ENCODE measurements at places on chromosomes 1 and 21. TPM values are rescaled to one million over a fixed set of nuclear protein-coding genes. Genes with fewer than 3 reads are reported as not detected.

The S100A7A gene
- not detected for total RNA-seq

The MAP3K7CL gene
- total RNA-seq = 1.1 TPM

The CYP4X1 gene
- 1.9 TPM for total RNA-seq

DNA sequence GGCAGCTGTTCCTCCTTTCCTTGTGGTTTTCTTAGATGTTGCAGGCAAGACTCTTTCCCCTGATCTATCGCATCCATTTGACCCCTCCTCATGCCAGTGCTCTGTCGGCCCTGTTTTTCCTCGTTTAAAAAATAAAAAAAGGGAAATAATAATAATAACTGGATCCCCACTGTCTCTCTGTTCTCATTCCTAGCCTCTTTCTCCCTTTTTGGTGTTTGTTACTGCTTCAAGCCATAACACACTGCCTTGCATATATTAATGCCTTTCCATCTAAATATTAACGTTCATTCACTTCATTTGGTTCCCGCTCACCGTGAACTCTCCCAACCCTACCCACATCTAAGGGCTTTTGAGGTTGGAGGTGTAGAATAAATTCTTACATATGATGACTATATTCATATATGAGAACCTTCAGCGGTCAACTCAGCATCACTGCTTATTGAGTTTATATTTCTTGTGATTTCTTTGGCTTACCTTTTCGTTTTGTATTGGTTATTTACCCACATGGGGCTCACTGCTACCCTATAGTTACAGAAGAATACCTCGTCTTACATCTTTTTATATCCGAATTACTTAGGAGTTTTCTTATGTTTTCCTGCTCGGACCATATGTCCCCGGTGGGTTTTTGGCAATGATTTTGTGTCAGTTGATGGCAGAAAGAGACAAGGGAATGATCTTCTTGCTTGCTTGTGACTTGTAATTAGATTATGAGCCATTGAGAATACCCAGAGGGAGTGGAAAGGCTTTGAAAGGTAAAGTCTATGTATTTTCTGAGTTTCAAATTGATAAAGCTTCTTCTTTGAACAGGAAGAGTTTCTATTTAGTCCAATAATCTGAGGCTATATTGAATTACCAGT, 805 bp downstream of the ATG4C start:
- DNase-seq = no peak

DNA sequence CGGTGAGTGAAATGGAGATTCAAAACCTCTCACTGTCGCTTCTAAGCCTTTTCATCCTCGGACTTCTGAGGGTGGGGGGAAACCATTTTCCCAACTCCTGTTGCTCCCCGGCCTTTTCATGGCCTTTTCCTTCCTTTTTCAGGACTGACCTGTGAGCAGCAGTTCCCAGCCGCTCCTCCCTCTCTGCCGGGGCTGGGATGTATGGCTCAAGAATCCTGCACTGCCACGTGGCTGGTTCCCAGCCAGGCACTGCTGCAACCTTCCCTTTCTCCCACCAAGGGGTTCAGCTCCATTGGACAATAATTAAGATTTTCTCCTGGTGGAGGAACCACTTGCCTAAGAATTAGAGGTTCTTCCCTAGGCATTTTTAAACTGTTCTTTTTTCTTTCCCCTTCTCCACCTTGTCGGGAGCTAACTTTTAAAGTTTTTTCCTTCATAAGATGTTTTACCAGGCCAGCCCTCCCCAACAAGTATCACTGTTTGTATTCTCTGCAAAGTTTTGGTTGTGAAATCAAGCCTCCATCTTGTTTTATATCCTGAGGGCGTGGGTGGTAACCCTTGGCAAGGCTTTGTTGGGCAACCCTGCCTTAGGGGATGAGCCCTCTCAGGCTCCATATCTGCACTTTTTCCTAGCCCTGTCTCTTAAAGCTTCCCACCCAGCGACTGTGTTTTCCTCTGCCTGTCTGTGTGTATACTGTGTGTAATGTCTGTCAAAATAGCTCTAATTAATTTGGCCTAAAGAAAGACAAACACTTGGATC, 1166.6 kb upstream of the ADGRL2 start:
- no peak for DNase-seq

DNA sequence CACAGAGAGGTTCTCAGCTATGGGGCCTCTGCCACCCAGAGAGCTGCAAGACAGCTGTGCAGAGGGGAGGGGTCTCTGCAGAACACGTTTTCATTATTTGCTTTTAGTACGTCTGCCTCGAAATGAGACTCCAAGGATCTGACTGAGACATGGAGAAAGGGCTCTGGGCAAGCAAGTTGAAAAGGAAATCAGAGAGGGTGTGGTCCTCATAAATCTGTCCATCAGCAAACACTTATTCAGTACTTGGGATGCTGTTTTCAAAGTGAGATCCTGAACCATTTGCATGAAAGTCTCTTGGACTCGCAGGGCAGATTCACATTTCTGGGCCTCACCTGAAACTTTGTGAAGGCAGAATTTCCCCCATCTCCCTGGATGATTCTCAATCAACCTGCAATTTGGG, 197.4 kb upstream of the GALNT2 start:
- DNase-seq = no peak

GRCh38 chr1:177770096-177770495, 199.8 kb downstream of the SEC16B start:
- DNase-seq = no peak

GRCh38 chr1:97893844-97894243, 27.0 kb downstream of the DPYD start:
- DNase-seq = no peak

DNA sequence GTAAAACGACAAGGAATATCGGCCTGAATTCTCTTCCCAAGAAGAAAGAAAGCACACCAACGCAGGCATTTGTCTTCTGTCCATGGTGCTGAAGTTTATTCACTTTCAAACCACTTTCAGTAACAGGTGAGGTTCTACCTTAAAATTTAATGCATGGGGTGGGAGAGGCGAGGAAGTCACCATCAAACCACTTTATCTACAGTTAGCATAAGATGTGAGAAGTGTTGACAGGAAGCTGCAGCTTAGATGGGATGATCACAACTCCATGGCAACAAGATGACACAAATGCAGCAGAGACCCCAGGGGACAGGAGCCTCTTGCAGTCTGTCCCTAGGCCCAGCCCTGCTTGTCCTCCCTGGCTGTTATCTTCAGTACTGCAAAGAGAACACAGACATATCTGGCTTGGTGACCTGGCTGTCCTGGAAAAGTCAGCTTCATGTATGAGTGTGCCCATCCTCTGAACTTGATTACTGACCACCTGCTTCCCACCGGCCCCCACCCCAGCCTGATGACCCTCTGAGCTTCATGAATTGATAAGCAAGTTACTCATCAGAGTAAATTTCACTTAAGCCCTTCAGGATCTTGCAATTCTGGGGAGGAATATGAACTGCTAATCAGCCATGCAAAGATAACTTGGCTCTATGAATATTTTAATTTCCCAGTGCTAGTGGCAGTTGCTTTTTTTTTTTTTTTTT, 1.8 kb downstream of the NPPA start:
- no peak for DNase-seq

GRCh38 chr1:45617618-45618017, 6.2 kb downstream of the CCDC17 start:
- no peak for DNase-seq

All from Right ventricle myocardium superior (tissue), 1 donor.